Lung microvascular endothelial cell (primary cell): ENCODE measurements at places on chromosomes 2 and 18. TPM values are rescaled to one million over a fixed set of nuclear protein-coding genes. Genes with fewer than 3 reads are reported as not detected.

HOXD12 gene
- not detected in 2 replicates for total RNA-seq

LRP2 gene
- total RNA-seq: not detected in 2 replicates

ARHGAP15 gene
- total RNA-seq: not detected in 2 replicates

FAP gene
- total RNA-seq: under 0.01 and 0.20 TPM in 2 replicates

REEP1 gene
- total RNA-seq: 4.8 and 14.5 TPM in 2 replicates

SH2D6 gene
- total RNA-seq: not detected in 2 replicates

SKA1 gene
- 1.4 and 4.6 TPM in 2 replicates for total RNA-seq

TGFA gene
- total RNA-seq: 7.8 and 16.3 TPM in 2 replicates

CYBRD1 gene
- total RNA-seq: 14.6 and 25.0 TPM in 2 replicates

SERPINB10 gene
- not detected in 2 replicates for total RNA-seq

CCL20 gene
- 0.60 and 2.8 TPM in 2 replicates for total RNA-seq

AOX1 gene
- total RNA-seq: 0.20 and 6.1 TPM in 2 replicates

CPS1 gene
- 0.44 and 0.60 TPM in 2 replicates for total RNA-seq

ESPNL gene
- not detected in 2 replicates for total RNA-seq

ATP8B1 gene
- 10.5 and 33.3 TPM in 2 replicates for total RNA-seq

ADRA2B gene
- 0.22 TPM in 1 of 2 replicates, not detected in the other for total RNA-seq

GNAL gene
- total RNA-seq: under 0.01 and 0.22 TPM in 2 replicates

B3GNT7 gene
- total RNA-seq: 4.4 and 20.4 TPM in 2 replicates

C1QL2 gene
- total RNA-seq: not detected in 2 replicates

KIF5C gene
- total RNA-seq: under 0.01 TPM in 2 replicates

UGT1A6 gene
- not detected in 2 replicates for total RNA-seq

RTKN gene
- total RNA-seq: 11.8 and 28.4 TPM in 2 replicates

LOXHD1 gene
- not detected in 2 replicates for total RNA-seq

ALPI gene
- total RNA-seq: not detected in 2 replicates

CNGA3 gene
- not detected in 2 replicates for total RNA-seq

GALNT13 gene
- 0.20 and 0.22 TPM in 2 replicates for total RNA-seq

ALK gene
- total RNA-seq: not detected in 2 replicates

CFAP210 gene
- total RNA-seq: not detected in 2 replicates

KIF1A gene
- under 0.01 and 0.20 TPM in 2 replicates for total RNA-seq

DTYMK gene
- 22.0 and 30.3 TPM in 2 replicates for total RNA-seq

VAMP5 gene
- 85.9 and 135 TPM in 2 replicates for total RNA-seq

MPP4 gene
- 0.20 and 2.0 TPM in 2 replicates for total RNA-seq

SLC38A11 gene
- total RNA-seq: not detected in 2 replicates

CENPA gene
- total RNA-seq: 2.8 and 7.8 TPM in 2 replicates

MDH1B gene
- total RNA-seq: under 0.01 TPM in 1 of 2 replicates, not detected in the other

GATA6 gene
- 0.40 and 0.44 TPM in 2 replicates for total RNA-seq

BMP10 gene
- total RNA-seq: not detected in 2 replicates

RUFY4 gene
- not detected in 2 replicates for total RNA-seq

ARMC9 gene
- total RNA-seq: 3.5 and 4.2 TPM in 2 replicates

RNF144A gene
- total RNA-seq: 8.5 and 11.3 TPM in 2 replicates

IL36A gene
- total RNA-seq: not detected in 2 replicates

ACTR3 gene
- 60.5 and 63.6 TPM in 2 replicates for total RNA-seq
